ENCODE measurements at places on chromosomes 4 and X.

- no peak for DNase-seq
Observed at GRCh38 chrX:147494365-147494764, 417.4 kb upstream of the FMR1 start.

GRCh38 chr4:57159866-57160265 is 49.7 kb upstream of the IGFBP7 start:
- no peak for DNase-seq

GRCh38 chr4:106315476-106315967 is 487 bp downstream of the TBCK start:
- peak; percentile 41 for DNase-seq

- DNase-seq, result no peak
Observed at GRCh38 chrX:45445745-45446412, 245.2 kb upstream of the DIPK2B start.

DNA sequence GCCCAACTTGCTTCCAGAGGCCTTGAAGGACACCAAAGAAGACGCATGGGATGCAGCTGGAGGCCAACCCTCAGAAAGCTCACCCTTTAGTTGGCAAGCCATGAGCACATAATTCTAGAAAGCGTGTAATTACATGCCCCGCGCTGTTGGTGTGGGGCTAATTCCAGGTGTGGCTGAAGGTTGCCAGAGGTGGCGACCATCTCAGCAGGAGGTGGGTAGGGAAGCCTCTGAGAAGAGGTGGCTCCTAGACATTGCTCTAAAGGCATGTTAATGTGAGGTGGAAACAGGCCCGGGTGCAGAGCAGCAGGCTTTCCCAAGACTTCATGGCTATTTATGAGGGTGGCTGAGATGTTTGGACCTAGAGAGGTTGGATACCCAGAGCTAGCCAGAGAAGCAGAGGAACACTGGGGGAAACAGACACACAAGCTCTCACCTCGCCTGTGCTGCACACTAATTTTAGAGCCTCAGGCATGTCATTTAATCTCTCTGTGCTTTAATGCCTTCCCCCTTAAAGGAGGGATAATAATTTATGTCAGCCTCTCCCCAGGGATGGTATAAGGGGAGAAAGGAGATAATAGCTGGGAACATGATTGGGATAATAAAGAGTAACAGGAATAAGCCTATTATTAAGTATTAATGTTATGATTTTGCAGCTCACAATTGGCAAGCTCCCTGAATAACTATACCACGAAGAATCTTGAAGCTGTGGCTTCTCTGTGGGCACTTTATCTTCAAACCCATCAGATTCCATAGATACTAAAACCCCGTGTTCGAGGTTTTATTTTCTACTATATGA is 60.0 kb upstream of the HELT start:
- DNase-seq, result no peak

DNA sequence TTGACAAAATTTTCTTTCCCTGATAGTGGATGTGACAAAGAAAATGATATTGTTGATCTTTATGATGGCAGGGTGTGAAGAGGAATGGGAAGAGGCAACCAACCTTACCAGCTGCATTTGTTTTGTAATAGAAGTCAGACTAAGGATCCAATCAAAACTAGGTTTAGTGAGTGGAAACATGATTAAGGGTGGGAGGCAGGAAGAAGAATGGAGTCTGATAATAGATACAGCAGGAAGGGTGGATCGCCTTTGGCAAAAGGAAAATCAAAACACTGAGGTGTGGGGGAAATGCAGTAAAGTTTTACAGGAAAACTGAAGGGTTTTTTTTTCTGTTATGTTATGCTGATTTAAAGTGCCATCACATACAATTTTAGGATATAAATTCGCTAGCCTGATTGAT is 3.4 kb downstream of the CLIC2 start:
- DNase-seq, result no peak

DNA sequence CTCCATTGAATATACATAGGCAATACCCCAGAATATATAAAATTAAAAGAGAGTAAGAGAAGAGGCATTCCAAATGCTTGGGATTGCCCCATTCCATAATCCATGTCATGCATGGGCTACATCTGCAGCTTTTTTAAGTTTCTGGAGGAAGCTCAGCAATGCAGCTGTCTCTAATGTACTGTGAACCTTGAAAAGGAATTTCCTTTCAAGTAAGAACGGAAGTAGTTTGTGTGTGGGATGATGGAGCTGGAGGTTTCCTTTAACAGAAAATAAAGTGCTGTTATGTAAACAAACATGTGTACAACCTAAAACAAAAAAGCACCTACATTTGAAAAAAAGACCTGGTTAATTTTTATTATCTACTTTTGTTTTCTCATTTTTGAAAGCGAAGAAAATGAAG is 303.5 kb downstream of the BMPR1B start:
- no peak for DNase-seq

DNA sequence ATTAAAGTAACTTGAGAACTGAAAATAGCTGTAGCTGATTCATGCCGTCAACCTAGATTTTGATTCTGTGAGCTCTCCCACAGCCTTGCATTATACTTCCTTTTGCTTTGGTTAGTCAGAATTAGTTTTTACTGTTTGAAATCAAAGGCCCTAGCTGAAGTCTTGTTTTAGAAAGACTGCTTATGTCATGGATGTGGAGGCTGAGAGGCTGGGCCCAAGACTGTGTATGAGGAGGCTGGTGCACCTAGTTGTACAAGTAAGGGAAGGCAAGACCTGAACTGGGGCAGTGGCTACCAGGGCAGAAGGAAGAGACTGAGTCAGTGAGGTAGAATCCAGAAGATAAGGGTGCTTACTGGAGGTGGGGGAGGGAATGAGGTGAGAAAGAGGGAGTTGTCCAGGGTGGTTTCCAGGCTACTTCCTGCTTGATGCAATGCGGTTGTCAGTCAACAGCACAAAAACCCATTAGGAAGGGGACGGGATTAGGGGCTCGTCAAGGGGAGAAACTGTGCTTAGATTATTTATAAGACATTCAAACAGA is 76.2 kb upstream of the PAGE3 start:
- DNase-seq, result no peak

DNA sequence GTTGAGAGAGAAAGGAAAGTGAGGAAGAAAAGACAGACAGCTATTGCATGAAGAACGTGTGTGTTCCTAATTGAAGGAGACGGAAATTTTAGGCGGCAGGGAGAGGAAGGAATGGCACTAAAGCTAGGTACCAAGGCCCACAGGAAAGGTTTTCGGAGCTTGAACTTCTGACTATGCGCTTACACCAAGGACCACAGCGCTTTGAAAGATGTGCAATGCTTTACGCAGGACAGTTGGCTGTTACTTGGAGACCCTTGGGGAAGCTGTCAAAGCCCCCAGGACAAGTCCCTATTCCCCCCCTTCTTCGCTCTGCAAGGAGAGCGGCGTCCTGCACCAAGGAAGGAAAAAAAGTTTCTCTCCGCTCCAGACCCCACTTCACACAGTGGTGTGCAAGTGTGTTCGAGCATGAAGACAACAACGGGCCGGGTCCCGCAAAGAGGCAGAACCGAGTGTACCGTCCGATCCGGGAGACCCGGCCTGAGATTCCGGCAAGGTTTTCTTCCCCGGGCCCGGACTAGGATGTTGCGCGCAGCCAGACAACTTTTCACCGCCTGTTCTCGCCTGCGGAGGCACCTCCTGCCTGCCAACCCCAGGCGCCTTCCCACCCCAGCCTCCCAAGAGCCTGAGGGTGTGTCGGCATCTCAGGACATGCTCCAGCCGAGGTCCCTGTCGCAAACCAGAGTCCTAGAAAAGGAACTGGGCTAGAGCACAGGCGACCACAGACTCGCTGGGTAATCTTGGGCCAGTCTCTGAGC is 896 bp downstream of the KDR start:
- DNase-seq, result no peak

DNA sequence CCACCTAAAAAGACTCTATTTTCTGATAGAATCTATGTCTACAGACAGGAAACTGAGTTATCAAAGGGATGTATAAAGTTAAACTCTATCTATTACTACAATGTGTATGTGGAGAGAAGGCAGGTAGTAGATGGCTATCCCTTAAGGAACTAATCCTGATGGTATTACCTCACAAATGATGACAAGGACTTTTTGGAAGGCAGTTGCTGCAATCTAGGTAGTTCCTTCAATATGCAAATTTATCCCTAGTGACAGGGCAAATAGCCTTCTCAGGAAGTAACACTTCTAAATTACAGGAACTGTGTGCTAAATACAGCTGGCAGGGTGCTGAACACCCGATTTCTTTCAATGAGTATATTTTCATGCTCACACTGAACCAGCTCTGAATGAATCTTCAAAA is 177.4 kb downstream of the COL25A1 start:
- no peak for DNase-seq

DNA sequence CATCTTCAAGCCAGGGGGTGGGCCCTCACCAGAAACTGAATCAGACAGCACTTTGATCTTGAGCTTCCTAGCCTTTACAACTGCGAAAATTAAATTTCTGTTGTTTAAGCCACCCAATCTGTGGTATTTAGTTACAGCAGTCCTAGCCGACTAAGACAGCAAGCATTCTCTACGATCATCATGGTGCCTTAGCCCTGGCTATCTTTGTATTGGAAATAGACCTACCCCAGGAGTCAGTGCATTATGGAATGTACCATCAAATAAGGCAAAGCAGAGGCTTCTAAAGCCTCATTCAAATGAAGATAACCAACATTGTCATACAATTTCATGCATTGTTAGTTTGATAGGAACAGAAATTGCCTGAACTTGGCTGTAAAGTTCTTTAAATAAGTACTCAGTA is 75.0 kb downstream of the PARM1 start:
- DNase-seq, result no peak
